NCI-H526 (cell line): ENCODE measurements at places on chromosomes 1 and 21.

DNA sequence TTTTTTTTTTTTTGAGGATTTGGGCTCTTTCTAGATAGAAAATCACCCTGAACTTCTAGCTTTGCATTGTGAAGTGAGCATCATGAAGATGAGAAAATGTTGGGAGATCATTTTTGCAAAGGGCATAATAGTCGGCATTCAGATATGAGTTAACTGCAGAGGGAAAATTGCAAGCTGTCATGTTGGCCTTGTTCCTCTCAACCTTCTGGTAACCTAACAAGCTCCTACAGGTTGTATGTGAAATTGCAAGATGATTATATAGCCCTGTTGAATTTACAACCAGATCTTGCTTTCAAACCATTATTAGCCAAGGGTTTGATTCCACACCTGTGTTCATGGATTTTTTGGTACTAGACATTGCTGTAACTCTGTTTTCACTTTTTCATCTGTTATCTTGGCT, 2.2 kb downstream of the ELOA start:
- peak; percentile 52 for DNase-seq

DNA sequence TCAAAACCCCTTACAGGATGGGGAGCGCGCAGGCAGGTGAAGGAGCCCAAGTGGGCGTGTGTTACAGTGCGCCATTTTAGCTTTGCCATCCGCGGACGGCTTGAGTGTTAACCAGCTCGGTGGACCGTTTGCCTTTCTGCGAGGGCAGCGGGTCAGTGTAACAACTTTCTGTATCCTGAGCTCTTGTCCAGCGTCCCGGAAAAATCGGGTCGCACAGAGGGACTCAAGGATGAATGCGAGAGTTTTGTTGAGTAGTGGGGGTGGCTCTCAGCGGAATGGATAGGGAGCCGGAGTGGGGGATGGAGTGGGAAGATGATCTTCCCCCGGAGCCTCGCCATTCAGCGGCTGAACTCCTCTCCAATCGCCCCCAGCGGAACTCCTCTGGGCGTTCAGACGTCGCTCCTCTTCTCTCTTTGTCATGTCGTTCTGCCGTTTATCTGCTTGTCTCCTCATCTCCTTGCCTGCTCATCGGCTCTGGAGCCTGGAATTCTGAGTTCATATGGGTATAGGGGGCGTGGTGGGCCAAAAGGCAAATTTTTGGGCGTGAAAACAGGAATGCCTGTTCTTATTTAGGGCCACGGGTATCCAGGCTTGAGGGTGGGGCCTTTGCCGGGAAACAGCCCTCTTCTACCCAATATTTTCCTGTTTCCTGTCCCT, 295.4 kb downstream of the CTH start:
- no peak for DNase-seq

DNA sequence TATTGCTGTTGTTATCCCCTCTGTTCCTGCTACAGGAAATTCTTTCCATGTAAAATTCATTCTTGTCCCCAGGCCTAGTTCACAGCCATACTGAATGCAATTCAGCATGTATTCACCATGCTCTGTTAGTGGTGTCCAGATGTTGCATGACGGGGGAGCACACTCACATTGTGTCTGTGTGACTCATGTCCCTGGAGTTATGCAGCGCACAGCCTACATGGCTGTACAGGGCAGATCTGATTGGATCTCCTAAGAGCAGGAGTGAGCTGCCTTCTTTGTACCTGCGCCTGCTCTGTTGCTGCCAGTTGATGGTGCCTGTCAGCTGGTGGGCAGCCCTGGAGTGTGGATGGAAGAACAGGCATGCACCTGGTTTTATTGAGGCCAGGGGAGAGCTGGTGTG, 17.6 kb downstream of the HTR6 start:
- no peak for DNase-seq

DNA sequence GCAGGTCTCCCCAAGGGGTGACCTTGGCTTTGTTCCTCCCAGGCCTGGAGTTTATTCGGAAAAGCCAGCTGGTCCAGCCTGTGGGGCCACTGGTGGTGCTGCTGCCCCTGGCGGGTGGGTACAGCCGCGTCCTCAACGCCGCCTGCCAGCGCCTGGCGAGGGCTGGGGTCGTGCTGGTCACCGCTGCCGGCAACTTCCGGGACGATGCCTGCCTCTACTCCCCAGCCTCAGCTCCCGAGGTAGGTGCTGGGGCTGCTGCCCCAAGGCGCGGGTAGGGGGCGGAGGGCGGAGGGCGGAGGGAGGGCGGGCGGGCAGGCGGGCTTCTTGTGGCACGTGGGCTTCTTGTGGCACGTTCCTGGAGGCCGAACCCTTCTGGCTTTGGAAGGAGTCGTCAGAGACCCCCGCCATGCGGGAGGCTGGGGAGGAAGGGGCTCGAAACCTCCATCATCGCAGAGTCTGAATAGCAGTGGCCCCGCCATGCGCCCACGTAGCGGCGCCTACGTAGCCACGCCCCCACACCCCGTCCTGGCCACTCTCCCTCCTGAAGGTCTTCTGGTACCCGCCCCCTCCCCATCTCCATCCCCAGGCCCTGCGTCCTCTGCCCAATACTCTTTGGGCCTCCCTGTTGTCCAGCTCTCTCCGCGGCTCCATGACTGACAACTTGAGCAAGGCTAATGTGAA, 16.7 kb downstream of the PCSK9 start:
- no peak for DNase-seq

DNA sequence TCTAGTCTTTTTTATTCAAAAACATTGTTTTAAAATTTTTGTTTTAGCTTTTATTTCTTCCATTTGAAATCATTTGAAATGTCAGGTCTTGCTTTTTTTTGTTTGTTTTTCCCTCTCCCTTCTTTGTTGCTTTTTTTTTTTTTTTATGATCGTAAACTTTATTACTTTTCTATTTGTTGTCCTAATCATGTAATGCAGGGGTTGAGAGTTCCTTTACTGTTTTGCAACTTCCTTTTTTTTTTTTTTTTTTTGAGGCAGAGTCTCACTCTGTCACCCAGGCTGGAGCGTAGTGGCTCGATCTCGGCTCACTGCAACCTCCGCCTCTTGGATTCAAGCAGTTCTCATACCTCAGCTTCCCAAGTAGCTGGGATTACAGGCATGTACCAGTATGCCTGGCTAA, 24.8 kb downstream of the IVNS1ABP start:
- no peak for DNase-seq

- no peak for DNase-seq
Measured at GRCh38 chr1:168786476-168787330, 57.7 kb upstream of the DPT start.

- no peak for DNase-seq
Measured at GRCh38 chr21:46427516-46427915, 31.2 kb upstream of the DIP2A start.

DNA sequence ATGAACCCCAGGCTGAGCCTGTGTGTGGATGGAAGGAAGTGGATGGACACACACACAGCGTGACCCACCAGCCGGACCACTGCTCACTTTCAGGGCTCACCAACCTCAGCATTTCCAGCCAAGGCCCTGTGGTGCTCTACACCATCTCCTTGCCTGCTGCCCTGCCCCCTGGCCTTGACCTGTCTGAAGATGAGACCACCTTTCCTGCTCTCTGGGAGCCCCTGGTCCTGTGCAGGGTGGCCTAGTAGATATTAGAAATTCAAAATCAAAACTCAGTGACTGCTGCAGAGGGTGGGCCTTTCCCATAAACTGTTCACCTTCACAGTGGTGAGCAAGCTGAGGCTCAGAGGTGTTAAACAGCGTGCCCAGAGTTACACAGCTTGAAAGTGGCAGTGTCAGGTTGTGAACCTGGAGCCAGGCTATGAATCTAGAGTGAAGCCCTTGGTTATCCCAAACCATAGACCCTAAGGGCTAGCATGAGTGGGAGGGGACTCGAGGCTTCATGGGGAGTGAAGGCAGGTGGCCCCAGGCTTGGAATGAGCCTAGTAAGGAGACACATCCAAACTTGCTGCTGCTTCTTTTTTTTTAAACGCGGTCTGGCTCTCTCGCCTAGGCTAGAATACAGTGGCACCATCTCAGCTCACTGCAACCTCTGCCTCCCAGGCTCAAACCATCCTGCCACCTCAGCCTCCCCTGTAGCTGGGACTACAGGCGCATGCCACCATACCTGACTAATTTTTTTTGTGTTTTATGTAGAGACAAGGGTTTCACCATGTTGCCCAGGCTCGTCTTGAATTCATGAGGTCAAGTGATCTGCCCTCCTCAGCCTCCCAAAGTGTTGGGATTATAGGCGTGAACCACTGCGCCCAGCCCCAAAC, 41.5 kb downstream of the MAN1C1 start:
- DNase-seq = no peak

DNA sequence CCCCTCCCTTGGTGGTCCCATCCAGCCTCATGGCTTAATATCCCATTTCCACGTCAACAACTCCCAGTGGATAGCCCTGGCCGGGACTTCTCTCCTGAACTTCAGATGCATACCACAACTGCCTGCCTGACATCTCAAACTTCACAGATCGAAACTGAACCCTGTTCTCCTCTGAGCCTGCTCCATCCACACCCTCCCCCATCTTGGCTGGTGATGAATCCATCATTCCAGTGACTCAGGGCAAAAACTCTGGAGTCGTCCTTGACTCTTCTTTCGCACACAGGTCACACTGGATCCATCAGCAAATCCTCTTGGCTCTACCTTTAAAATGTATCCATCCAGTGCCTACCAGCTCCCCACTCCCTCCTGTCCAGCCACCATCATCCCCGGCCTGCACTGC, 3.9 kb downstream of the TAS1R2 start:
- DNase-seq = no peak

GRCh38 chr21:26795866-26796329, 49.3 kb downstream of the ADAMTS1 start:
- no peak for DNase-seq

- no peak for DNase-seq
Measured at GRCh38 chr1:23023174-23023845, 4.0 kb downstream of the KDM1A start.

DNA sequence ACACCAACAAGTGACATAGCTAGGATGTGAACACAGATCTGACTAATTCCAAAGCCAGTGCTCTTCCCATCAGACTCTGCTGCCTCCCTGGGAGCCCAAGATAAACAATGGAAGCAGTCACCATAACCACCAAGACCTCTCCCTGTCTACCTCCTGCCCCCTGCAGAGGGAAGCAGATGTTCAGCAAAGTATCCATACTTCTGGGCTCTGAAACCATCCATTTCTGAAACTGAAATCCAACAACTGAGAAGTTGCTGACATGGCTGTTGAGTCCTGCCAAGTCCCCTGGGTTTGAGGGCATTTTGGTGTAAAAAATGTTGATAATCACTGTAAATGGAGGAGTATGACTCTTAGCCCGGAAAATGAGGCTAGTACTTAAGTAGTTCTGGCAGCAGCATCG, 102.1 kb downstream of the TYW3 start:
- no peak for DNase-seq

- no peak for DNase-seq
Measured at GRCh38 chr1:64678366-64678765, 66.5 kb upstream of the RAVER2 start.

DNA sequence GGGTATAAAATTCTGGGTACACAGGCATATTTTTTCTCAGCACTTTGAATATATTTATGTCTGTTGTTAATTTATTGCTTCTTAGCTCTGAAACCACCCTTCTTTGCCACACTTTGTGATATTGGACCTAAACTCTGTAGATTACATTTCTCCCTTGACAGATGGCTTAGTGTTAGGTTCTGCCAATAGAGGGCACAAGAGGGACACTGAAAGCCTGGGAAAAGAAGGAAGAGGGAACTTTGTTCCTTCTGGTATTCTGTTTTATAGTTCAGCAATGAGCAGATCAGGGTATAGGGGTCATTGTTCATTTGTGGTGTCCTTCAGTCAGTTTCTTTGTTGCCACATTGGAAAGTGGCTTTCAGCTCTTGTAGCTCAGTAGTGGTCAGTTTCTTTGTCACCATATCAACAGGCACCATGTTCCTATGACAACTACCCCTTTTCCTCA, 423.5 kb upstream of the PROX1 start:
- DNase-seq = peak; percentile 61

DNA sequence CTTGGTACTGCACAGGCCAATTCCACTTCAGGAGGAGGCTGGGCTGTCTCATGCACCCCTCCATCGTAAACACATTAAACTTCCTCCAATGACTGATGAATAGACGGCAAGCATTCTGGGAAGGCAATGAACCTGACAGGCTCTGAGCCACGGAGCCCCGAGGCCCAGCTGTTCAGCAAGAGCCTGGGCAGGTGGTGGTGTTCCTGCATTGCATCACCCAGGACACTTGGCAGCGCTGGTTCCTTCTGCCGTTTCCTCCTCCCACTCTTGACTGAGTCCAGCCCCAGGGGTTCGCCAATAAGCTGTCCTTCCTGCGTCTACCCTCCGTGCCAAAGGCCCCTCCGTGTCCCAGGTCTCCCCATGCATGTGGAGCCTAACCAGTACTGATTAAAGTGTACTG, 109.8 kb downstream of the JAK1 start:
- peak; percentile 35 for DNase-seq

DNA sequence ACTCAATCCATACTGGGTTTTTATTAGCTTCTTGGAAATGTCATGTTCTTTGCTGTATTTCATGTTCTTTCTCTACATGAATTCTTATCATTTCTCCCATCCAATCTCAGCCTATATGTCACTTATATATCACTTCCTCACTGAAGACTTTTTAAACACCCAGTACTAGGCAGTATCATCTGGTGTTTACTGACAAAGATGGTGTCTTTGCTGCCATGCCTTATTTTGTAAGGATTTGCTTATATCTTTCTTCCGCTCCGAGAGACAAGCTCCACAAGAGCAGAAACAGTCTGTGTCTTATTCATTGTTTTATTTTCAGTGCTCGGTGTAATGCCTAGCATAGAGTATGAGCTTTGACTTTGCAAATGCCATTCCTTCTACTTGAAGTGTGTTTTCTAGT, 30.2 kb downstream of the F13B start:
- no peak for DNase-seq

DNA sequence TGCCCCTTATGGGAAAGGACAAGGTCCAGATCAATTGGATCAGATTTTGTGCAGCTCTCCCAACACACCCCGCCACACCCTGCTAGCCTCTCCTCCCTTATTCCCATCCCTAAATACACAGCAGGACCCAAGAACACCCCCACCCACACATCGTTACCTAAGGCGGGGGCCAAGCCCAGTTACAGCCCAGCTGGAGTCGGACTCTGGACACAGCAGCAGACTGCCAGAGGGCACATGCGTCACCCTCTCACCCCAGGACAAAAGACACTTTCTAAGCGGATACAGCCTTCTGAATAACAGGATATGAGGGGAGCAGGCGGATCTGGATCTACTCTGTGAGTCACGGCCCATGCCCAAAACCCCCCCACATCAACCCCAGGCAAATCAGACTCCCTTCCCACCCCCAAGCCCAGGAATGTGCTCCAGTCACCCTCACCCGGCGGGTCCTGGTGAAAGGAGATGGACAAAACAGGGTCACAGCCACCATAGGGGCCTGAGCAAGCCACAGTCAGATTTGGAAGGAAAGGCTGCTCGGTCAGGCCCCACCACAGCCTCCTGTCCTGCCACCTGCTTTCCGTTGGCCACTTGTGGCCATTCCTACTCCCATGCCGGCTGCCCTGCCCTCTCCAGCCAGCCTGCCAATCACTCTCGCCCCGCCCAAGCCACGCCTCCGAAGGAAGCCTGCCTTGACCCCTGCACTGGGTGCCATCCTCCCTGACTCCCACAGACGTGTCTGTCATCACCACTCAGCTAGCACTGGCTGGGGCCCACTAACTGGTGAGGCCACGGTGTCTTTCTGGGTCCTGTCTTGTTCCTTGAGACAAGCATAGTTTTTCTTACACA, 4.0 kb downstream of the S100A16 start:
- no peak for DNase-seq

- no peak for DNase-seq
Measured at GRCh38 chr1:54842206-54842915, 41.2 kb upstream of the TTC22 start.
